Esophagus mucosa (tissue), 1 donor: ENCODE measurements at places on chromosomes 11 and 22.
A peak's percentile ranks its signal among the peaks of the same experiment; 100 is the strongest.

DNA sequence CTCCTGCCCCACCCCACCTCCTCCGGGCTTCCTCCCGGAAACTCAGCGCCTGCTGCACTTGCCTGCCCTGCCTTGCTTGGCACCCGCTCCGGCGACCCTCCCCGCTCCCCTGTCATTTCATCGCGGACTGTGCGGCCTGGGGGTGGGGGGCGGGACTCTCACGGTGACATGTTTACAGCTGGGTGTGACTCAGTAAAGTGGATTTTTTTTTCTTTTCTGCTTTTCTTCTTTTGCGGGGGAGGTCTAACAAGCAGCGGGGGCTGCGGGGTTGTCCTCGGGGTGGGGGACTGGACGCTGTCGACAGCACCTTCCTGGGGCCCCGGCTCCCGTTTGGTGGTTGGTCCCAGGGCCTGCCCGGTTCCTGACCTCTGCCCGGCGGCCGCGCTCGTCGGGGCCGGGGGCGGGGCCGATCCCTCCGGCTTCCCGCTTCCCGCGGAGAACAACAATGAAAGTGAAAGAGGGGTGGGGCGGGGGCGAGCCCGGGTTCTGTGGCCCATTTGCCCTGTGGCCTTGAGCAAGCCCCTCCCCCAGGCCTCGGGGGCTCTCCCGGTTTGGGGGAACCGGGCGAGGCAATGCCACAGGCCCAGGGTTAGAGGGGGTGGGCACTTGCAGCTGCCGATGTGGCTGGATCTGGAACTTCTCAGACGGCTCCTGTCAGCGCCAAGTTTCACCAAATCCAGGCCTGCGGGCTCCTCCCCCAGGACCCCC, 975 bp upstream of the MDK start:
- peak; percentile 36 for ATAC-seq

DNA sequence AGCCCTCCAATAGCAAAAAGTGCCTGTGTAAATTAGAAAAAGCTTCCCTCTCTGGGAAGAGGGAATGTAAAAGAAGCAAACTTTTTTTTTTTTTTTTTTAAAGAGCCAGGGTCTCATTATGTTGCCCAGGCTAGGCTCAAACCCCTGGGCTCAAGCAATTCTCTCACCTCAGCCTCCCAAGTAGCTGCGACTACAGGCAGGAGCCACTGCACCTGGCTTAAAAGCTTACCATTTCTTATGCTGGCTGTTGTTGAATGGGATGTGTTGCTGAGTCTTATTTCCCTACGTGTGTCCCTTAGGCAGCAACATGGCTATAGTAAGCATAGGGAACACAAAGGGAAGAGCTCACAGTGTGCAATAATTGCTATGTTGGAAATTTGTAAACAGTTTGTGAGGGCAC, 225.5 kb upstream of the CCDC90B start:
- no peak for ATAC-seq

DNA sequence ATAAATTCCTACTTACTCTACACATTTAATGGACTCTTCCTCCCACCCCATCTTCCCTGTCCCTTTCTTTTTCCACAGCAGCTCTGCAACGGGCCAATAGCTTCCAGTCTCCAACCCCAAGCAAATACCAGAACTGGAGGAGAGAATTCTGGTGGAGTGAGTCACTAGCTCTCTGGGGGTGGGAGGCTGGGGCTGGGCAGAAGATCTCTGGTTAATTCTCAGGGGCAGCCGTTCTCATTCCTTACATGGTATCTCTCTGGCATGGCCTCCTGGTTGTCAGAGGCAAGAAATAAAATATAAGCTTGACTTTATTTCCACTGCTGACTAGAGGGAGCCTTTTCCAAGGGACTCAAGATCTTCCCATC, 90.4 kb upstream of the PARVA start:
- no peak for ATAC-seq

DNA sequence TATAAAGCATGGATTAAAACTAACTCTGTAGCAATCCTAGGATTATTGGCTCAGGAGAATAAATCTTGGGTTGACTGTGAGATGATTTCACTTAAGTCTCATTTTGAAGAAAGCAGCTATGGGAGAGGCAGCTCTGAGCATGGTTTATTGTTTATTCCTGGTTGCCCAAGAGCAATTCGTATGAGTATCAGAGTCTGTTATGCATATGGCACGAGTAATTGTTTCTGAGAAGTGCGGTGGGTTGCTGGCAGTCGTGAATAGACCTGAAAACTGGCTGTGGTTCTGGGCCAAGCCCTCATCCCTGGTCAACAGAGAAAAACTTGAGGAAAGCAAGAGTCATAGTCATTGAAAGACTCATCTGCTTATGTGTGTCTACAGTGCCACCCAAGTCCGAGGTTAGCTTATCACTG, 26.8 kb downstream of the DIXDC1 start:
- ATAC-seq: peak; percentile 67

- no peak for ATAC-seq
These were observed 47.4 kb downstream of the IGLL1 start for GRCh38 chr22:23532731-23533130.

DNA sequence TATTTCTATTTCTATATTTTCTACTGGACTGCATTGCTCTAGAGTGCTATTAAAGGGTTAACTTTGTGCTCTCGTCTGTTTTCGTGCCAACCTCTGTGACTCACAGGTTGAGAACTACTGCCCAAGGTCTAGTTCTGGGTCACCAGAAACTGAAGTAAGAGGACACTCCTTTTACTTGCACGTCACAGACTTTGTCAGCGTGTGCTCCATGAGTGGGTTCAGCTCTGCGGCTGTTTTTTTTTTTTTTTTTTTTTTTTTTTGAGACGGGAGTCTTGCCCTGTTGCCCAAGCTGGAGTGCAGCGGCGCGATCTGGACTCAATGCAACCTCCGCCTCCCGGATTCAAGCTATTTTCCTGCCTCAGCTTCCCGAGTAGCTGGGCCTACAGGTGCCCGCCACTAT, 49.8 kb downstream of the CLMP start:
- ATAC-seq: peak; percentile 98
